ENCODE measurements at places on chromosomes 7 and 10.

GRCh38 chr7:105512415-105512814 is 9.7 kb downstream of the PUS7 start:
- DNase-seq = no peak

DNA sequence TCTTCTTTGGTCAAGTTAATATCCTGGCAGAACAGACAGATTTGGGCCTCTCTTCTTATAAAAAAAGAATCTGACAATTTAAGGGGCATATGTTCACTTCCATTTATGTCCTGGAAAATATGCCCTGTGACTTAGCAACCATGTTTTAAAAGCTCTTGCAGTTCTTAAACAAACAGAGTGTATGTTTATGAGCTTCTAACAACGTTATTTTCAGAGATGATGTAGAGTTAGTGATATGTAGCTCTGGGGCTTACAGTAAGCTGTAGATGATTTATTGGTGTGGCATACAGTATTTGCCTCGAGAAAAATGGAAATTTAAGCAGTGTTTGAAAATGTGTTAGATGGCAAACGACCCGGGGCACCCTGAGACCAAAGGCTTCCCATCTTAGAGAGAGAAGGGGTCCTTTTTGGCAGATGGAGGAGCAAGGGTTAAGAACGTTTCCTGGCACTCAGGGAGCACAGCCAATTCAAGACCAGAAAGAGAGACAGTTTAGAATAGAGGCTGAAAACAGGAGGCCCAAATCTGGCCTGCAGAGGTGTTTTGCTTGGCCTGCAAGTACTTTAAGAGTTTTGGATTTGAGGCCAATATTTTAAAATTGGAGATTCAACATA is 397.5 kb downstream of the KCNMA1 start:
- no peak for DNase-seq

DNA sequence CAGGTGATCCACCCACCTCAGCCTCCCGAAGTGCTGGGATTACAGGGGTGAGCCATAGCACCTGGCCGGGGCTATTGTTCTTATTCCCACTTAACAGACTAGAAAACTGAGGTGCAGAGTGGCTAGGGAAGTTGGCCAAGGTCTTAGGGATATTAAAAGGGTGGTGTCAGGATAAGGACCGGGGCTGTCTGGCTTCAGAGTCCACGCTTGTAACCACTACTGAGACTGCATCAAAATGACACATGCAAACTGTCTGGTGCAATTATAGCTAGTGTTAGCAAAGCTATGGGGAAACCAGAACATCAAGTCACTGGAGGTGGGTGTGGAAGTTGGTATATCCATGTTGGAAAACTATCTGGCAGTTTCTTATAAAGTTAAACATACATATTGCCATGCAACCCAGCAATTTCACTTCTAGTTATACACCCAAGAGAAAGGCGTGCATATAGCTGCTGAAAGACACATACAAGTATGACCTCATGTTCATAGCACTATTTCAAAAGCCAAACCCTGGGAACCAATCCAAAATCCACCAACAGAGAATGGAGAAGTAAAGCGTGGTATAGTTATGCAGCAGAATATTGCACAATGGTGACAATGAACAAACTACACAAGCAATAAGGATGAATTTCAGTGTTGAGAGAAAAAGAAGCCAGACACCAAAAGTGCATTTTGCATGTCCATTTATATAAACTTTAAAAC is 33.9 kb upstream of the EEPD1 start:
- no peak for DNase-seq

DNA sequence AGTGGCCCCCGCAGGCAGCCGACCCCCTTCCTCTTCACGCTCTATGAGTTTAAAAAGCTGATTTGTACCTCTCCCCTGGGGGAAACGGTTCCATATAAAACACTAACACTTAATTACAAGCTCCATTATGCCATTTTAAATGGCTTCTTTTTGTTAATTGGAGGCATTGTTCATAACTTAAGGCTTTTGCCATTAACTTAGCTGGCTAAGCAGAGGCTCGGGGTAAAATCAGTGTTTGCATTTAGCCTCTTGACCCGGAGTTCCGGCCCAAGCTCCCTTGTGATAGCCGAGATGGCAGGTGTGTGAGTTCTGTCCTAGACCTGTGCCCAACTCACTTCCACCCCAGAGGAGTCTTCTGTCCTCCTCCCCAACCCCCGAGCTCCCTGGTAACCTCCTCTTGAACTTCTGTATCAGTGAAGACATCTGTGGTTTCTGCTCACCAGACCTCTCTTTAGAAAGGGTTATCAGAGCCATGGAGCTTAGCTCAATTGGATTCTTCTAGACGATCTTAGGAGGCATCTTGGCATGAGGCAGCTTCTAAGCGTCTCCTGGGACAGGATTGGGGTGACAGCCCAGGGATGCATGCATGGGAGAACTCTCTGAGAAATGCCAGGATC is 34.2 kb upstream of the SH2B2 start:
- DNase-seq = no peak

DNA sequence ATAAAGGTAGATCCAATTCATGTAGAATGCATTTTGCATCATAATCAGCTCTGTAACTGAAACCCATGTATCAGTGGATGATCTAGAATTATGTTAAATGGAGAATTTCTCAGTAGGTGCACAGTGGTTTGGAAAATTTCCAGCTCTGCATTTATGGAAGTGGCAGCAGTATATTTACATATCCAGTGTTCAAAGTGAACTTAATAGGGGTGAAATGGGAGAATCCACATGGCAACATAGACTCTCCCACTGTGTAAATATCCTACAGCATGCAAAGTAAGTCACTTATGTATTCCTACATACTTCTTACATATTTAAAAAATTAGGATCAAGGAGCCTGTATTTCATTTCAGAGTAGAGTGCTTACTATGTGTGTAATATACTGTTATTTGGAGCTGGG is 35.3 kb downstream of the CDC14C start:
- no peak for DNase-seq

- no peak for DNase-seq
Measured at GRCh38 chr10:118057361-118057760, 10.6 kb upstream of the RAB11FIP2 start.

DNA sequence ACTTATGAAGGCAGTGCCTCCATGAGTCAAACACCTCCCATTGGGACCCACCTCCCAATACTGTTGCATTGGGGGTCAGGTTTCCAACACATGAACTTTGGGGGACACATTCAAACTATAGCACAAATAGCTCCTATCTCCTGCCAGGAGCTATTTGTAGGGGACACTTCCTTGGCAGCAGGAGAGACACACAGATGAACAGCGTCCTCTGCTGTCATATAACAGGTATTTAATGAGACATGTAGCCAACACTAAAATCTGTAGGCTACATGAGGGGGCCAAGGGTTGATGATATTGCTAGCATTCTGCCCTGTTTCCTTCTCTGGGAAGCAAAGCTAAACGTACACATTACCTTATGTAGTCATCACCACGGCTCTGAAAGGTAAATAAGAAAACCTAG is 2.6 kb upstream of the GPR26 start:
- no peak for DNase-seq

DNA sequence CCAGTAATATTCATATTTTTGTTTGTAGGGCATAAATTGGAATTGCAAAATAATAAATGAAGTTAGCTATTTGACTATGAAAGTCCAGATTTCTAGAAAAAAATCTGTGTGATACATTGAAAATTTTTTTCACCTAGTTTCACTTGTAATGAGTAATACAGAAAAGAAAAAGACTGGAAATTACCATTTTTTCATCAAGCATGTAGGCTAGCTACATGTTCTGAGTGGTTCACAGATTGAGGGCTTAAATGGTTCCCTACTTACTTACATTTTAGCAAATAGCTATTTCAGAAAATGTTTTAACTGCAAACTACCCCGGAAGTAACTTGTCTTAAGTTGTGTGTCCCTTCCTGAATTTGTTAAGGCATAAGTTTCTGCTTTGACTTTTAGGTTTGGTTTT is 396.0 kb downstream of the PHF14 start:
- DNase-seq = no peak

- DNase-seq = no peak
Measured at GRCh38 chr10:31129271-31129670, 97.6 kb upstream of the ZNF438 start.

GRCh38 chr10:27838361-27838760 is 92.7 kb upstream of the MKX start:
- no peak for DNase-seq

DNA sequence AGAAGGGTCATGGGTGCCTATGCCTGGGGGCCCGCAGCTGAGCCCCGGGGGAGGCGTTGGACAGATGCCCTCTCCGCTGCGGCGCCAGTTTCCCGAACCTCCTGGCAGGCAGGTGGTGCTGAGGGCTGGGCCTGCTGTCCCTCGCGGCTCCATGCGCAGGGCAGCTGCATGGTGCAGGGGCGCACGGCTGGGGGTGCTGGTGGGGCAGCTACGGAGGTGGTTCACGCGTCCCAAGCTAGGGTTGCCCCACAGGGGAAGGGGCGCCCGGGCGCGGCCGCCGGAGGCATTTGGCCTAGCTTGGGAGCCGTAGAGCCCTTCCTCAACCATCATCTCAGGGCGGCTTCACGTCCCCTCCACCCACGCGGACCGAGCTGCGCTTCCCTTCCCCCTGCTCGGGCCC is 146.0 kb downstream of the CCDC201 start:
- DNase-seq = no peak

DNA sequence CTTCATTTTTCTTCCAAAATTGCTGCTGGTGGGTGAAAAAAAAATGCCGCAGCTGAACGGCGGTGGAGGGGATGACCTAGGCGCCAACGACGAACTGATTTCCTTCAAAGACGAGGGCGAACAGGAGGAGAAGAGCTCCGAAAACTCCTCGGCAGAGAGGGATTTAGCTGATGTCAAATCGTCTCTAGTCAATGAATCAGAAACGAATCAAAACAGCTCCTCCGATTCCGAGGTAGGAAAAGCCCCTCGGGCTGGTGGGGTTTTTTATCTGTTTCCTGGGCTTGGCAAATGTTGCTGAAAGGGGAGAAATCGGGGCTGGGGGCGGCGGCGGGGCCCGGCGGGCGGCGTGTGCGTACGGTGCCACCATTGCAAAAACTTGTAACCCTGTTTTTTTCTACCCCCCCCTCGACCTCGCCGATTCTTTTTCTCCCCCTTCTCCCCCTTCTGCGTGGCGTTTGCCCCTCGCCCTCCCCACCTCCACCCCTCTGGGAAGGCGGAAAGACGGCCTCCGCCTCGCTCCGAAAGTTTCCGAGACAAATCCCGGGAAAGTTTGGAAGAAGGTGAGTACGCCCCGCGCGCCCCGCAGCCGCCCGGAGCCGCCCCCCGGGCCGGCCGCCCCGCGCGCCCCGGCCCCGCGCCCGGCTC is 789 bp downstream of the TCF7L2 start:
- DNase-seq = peak; percentile 38

- DNase-seq = no peak
Measured at GRCh38 chr10:127080317-127080716, 116.1 kb downstream of the INSYN2A start.

GRCh38 chr10:91996266-91996665 is 72.7 kb downstream of the BTAF1 start:
- no peak for DNase-seq

- no peak for DNase-seq
Measured at GRCh38 chr7:118657391-118658005, 433.0 kb downstream of the ANKRD7 start.

GRCh38 chr7:83749495-83749894 is 100.6 kb upstream of the SEMA3E start:
- no peak for DNase-seq

GRCh38 chr7:29146057-29146706 is at the start of gene CPVL:
CPVL (minus strand) TSS chr7:29146537; CDS start chr7:29121061, 25,476 bp downstream.
- no peak for DNase-seq

- no peak for DNase-seq
Measured at GRCh38 chr7:107108793-107109371, 59.9 kb upstream of the HBP1 start.

DNA sequence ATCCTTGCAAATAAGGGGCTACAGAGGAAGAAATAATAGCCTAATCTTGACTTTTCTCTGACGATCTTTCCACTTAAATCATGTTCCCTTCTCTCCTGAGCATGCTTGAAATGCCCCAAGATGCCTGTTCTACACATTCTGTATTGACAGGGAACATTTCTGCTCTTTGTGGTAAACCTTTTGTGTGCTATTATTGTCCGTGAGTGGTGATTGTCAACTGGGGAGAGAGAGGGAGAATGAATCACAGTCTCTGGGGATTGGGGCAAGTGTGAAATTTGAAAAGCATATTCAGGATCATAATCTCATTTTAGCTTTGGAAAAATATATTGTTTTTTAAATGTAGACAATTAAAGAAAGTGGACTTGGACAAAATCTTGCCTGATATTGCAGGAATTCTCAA is 20.6 kb downstream of the UBTD1 start:
- DNase-seq = no peak

GRCh38 chr10:121838931-121839330 is 88.9 kb downstream of the ATE1 start:
- no peak for DNase-seq

DNA sequence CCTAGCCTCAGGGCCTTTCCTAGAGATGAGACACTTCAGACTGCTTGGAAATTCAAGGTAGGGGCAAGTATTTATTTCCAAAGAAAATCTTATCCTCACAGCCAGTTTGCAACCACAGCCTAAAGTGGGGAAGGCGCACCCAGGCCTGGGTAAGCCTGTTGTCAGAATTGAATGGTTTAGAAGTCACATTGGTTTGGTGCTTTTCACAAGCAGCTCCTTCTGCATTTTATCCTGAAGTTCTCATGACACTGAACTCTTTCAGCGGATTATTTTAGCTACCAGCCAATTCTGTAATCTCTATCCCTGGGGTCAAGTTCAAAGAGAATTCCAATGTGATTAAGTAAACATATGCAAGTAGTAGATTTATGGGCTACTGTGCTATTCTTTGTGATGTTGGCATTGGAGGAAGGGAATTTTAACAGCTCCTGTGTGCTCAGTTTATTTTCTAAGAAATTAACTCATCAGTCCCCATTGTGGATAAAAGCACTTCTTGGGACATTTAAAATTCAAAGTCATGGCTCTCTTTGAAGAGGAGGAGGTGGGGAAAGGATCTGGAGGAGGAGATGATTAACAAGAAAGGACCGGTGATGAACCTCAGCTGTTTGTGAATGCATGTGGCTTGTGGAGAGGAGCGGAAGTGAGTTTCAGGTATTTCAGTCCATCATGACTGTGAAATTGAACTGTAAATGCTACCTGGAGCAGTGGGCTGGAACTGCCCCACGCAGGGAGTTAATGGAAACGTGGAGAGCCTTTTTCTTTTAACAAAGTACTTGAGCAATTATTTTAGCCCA is 90.2 kb upstream of the CACUL1 start:
- DNase-seq = peak; percentile 62

DNA sequence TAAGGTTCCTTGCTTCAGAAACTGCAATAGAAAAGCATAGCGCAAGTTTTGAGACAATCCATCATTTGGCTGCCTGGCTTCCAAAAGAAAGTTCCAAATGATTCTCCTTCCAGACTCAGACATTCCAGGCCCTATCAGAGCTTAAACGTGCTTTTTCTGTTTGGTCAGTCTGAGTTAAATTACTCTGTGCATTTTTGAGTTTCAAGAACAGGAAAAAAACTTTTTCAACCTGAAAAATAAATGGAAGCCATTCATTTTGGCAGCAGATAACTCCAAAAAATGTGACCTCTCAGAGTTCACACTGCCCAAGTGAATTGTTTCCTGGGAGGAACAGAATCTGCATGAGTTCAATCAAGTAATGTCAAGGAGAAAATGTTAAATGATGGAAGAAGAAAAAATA is 354.2 kb downstream of the CXCL12 start:
- DNase-seq = no peak

- no peak for DNase-seq
Measured at GRCh38 chr10:132641966-132642731, 104.6 kb downstream of the INPP5A start.

- DNase-seq = peak; percentile 70
Measured at GRCh38 chr10:61452655-61453641, at the start of gene TMEM26. TMEM26 (minus strand) TSS chr10:61453381; CDS start chr10:61453081, 300 bp downstream.
